ENCODE measurements at places on chromosomes 3 and 15.
A peak's percentile ranks its signal among the peaks of the same experiment; 100 is the strongest.

DNA sequence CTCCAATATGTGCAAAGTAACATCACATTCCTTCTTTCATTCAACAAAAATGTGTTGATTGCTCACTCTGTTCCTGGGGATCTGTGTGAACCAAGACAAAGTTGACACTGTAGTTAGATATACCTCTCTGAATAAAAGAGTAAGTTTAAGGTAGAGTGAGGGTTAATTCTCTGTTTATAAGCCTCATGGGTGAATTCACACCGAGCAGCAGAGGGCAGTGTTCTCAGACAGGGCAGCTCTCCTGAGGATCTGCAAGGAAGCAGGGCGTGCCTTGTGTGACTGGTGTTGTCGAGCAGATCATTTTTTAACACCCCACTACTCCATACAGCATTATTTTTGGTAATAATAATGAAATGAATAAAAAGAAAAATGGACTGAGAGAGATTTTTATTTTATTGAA is 34.4 kb downstream of the PAQR9 start:
- no peak for DNase-seq

GRCh38 chr3:185103359-185104127 is 49.3 kb downstream of the C3orf70 start:
- DNase-seq = no peak

GRCh38 chr3:20503394-20504082 is 317.5 kb upstream of the SGO1 start:
- DNase-seq = no peak

DNA sequence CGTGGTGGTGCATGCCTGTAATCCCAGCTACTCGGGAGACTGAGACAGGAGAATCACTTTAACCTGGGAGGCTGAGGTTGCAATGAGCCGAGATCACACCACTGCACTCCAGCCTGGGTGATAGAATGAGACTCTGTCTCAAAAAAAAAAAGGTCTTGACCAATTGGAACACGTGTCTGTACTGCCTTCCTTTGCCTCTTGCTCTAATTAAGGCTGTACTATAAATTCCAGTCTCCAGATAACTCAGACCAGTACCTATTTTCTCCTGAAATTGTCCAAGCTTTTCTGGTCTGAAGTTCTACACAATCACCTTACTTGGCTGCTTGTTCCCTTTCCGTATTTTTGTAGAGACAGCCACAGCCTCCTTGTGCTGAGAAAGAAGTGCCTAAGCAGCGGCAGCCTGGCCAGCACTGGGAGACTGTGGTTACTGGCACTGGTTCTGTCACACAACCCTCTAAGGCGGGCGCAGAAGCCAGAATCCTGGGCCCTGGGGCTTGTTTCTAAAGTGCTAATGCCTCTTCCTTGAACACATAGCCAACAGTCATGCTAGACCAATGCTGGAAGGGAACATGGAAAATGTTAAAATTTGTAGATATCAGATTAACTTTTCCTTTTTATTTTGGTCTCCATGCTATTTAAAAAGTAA is 6.2 kb upstream of the CEP70 start:
- DNase-seq = no peak

DNA sequence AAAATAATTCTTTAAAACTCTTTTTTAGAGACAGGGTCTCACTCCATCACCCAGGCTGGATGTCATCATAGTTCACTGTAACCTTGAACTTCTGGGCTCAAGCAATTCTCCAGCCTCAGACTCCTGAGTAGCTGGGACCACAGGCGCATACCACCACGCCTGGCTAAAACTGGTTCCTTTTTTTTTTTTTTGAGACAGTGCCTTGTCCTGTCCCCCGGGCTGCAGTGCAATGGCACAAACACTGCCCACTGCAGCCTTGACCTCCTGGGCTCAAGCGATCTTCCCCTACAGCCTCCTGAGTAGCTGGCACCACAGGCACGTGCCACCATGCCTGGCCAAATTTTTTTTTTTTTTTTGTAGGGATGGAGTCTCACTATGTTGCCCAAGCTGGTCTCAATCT is 23.7 kb upstream of the FURIN start:
- DNase-seq = no peak

- DNase-seq = no peak
These were observed 930.2 kb upstream of the ALCAM start for GRCh38 chr3:104436506-104436905.

DNA sequence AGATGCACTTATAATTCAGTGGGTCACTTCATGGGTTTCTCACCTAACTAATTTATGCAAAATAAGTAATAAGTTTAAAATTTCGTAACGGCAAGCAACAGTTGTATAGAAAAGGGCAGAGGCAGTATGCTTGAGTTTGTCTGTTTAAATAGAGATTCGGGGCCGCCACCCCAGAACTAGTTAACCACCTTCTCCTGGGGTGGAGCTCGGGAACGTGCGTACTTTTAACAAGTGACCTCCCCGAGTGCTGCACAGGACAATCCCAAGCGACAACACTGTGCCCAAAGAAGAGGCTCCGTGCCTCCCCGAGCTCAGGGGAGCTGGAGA is 439 bp downstream of the SSR3 start:
- DNase-seq = no peak

DNA sequence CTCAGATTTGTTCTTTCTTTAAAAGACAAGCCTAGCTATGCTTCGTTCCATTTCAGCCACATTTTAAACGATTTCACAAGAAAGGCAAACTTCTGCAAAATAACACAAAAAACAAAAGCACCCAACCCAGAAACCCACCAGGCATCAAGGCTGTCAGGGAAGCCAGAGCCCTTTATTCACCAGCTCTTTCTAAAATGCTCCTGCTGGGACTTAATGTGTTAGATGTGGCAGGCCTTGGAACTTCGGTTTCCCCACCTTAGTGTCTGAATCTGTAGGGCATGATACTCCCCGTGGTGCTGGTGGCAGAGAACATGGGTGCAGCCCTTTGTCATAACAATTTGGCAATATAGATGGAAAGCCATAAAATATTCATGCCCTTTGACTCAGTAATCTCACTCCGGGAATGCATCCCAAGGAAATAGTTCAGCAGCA is 56.8 kb upstream of the LCTL start:
- DNase-seq = no peak

GRCh38 chr3:156749244-156749643 is 74.9 kb downstream of the TIPARP start:
- DNase-seq = peak; percentile 18

DNA sequence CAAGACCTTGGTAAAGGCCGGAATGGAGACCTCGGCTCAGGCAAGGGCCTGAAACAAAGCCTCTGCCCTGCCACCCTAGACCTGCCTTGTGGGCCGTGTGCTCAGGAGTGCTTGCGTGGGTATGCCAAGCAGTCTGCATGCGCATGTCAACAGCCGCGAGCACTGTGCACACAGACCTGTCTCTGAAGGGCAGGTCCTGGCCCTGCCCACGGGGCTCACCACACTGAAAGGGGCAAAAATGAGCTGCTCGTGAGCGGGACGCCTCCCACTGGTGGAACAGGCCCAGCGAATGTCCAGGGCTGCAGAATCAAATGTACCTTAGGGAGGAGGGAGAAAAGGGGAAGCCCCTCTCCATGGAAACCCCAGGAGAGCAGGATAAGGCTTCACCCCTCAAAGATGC is 44.3 kb upstream of the FGD5 start:
- DNase-seq = no peak

GRCh38 chr15:97026781-97027180 is 696.3 kb downstream of the NR2F2 start:
- no peak for DNase-seq

DNA sequence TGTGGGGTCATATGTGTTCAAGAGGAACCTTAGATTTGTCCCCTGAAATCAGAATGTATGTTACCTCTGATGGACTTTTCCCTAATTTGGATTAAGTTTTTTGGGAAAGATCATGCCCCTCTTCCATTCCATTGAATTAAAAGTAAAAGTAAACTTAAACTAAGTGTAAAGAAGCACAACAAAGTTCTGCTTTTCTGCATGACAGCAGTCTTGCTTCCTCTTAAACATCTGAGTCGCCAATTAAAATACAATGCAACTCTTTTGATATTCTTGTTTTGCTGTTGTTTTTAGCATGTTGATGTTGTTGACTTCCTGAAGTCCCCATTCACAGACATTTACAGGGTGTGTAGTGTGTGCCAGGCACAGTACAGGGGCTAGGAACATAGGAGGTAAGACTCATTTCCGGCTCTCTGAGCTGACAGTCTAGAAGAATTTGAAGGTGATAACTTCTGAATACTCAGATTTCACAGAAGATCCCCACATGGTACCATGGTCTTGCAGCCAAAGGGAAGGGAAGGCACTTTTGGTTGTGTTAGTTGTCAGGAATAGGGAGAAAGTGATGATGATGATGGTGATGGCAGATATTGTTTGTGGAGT is 45.0 kb downstream of the USP13 start:
- no peak for DNase-seq

- no peak for DNase-seq
These were observed 21.8 kb downstream of the P2RY12 start for GRCh38 chr3:151362751-151363174.

DNA sequence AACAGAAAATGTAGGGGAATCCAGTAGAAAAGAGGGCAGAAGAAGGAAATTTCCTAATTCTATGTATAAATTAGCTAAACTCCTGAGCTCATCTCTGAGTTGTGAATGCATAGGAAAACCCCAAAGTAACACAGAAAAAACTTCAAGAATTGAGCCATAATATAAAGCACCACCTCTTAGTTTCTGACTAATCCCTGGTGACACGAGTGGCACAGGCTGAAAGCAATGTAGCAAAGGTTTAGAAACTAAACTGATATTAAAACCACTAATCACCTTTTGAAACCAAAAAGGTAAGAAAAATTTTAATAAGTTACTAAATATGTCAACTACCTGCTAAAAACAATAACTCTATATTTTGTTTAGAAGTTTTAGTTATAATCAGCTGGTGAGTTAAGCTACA is 255.6 kb upstream of the NECTIN3 start:
- DNase-seq = no peak

- DNase-seq = peak; percentile 15
These were observed 817.0 kb downstream of the TUSC7 start for GRCh38 chr3:117526470-117527079.

All from neural crest cell (in vitro differentiated cells).